ENCODE measurements at places on chromosomes 3 and 15. TPM values are rescaled to one million over a fixed set of nuclear protein-coding genes. Genes with fewer than 3 reads are reported as not detected.

The MST1R gene
- total RNA-seq, result 3.7 TPM

The LYZL4 gene
- not detected for total RNA-seq

The CGNL1 gene
- 58.0 TPM for total RNA-seq

The CACNA2D2 gene
- total RNA-seq, result 10.3 TPM

DNA sequence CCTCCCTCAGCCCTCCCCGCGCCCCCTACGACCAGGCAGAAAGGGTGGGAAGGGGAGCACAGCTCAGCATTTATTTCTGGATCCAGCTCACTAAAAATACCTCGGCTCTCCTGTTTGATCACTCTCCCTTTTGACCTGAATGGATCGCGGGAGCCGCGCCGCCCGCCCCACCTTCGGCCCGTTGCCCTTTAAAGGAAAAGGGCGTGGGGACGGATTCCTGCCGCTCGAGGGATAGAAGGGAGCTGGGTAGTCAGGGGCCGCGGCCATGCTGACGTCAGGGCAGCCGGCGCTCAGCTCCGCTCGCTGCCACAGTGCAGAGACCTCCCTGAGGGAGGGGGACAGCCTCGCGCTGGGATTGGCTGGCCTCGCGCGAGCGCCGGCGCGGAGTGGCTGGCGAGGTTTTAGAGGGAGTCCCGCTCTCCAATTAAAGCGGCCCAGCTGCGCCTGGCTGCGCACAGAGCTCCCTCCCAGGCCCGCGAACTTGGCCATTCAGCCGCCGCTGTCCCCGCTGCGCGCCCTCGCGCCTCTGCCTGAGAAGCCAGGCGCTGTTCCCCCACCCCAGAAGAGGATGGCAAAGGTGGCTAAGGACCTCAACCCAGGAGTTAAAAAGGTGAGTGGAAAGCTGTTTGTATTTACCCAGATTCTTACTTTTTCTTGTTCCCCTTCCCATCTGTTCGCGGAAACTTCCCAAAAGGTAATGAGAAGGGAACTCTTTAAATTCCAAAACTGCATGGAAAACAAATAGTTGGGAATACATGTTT lies at the start of gene LMCD1:
Gene LMCD1, plus strand, starts transcription at position 453 of the 761 bp plus-strand sequence. Its CDS starts 116 bp downstream, at position 569.
- DNase-seq, result peak; percentile 97

DNA sequence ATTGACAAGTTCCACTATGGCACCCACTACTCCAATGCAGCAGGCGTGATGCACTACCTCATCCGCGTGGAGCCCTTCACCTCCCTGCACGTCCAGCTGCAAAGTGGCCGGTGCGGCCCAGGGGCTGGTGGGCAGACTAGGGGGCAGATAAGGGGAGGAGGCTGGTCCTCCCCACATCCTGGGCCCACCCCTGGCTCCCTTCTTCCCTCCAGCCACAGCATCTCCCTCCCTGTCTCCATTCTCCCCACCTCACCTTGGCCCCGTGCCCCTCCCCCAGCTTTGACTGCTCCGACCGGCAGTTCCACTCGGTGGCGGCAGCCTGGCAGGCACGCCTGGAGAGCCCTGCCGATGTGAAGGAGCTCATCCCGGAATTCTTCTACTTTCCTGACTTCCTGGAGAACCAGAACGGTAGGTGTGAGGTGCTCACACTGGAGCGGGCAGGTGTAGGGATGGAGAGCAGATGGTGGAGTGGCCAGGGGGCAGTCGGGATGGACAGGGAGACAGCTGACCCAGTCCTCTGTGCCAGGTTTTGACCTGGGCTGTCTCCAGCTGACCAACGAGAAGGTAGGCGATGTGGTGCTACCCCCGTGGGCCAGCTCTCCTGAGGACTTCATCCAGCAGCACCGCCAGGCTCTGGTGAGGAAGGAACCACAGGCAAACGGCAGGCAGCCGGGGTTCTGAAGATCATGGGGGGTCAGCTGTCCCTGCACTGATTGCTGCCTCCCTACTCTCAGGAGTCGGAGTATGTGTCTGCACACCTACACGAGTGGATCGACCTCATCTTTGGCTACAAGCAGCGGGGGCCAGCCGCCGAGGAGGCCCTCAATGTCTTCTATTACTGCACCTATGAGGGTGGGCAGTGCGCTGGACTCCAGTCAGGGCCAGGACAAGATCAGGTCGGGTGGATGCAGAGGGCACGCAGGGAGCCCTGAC lies 26.0 kb downstream of the NBEAL2 start:
- DNase-seq, result no peak

- no peak for DNase-seq
Measured at GRCh38 chr15:77004189-77004588, 9.3 kb downstream of the PSTPIP1 start.

DNA sequence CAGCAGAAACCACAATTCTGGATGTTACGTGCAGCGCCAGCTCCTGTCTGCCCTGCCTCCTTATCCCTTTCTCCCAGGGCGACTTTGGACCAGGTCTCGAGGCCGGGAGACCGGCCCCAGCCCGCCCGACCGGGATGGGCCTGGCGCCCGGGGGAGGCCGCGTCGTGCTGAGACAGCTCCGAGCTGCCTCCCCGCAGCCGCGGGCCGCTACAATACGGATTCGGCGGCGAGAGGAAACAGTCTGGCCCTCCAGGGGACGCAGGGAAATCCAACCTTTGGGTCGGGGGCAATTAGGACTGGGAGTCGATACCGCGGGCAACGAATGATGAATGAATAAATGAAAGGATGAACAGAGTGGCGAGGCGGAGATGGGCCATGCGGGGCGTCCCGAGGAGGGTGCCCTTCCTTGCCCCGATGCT lies 537 bp downstream of the GRAMD2A start:
- DNase-seq, result peak; percentile 53

DNA sequence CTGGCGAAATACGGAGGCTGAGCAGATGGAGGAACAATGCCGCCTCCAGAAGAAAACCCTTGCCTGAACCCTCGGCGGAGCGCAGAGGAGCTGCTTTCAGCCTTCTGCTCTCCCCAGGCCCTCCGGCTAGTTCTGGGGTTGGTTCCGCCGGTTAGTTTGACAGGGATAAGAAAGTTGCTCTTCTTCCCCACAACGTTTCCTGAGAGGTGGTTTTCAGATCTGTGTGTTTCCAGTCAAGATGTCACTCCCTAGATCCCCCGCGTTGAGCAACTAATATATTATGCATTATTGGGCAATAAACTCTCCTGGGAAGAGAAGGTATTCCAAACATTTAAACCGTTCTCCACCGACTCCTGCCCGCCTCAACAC lies 551 bp downstream of the NLGN1 start:
- peak; percentile 59 for DNase-seq

DNA sequence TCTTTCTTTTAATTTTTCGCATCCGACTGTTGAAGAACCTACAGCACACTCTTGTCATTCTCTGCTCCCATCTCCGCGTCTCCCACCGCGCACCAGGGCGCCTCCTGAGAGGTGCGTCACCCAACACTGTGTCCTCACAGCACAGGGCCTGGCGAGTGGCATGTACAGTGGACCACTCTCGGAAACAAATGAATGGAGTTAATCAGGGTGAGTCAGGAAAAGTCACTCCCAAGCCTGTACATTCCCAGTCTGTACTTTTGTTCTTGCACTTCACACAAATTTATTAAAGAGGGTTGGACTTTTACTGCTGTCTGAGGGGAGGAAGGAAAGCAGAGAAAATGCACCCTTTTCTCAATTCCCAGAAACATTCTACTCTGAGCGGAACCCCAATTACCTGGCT lies 625 bp downstream of the COL6A6 start:
- no peak for DNase-seq

DNA sequence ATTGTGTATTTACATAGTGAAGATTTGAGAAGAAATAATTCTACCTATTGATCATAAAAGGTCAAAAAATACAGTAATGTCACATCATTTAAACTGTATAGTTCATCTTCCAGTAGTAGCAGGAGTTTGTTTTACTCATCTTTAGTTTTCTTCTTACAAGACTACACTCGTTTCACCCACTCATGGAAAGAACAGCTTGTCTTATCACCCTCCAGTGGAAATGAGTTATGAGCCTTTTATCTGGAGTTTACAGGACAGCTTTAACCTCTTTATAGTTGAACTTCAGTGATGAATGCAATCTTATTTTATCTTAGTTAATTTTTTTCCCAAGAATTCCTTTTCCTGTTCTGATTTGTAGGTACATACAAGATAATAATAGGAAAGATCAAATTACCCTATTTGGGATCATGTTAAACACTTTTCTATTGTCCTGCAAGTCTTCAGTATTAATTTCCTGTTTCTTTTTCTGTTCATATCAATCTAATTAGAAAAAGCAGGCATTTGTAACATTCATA lies 36.8 kb downstream of the RBMS3 start:
- DNase-seq, result no peak

- peak; percentile 81 for DNase-seq
Measured at GRCh38 chr15:73897441-73898261, 24.3 kb downstream of the TBC1D21 start.

DNA sequence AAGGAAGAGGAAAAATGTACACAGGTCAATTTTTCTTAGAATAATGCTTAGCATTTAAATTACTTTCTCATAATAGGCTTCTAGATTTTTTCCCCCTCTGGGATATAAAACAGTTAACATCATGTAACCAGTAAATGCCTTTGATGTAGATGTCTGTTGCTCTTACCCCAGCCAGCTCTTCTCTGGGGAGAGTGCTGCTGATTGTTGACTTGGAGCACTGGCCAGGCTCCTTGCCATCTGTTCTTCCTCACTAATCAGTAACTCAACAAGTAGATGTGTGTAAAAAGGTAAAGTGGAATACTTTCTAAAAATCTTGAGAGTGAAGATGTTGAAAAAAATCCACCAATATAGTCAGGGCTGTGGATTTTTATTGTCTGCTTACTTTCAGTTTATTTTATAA lies 42.2 kb downstream of the RIOX2 start:
- DNase-seq, result no peak

- DNase-seq, result no peak
Measured at GRCh38 chr3:69951616-69952015, 47.9 kb upstream of the SAMMSON start.
